ENCODE measurements at places on chromosomes 1 and 21.

- peak; percentile 82 for DNase-seq
These were observed 26.3 kb downstream of the CLEC20A start for GRCh38 chr1:178470411-178470960.

- DNase-seq, result no peak
These were observed 77.8 kb downstream of the TM2D1 start for GRCh38 chr1:61647142-61647541.

- DNase-seq, result peak; percentile 79
These were observed 59.9 kb downstream of the DNM3 start for GRCh38 chr1:171901245-171901644.

GRCh38 chr1:231719485-231720183 is 93.0 kb downstream of the DISC1 start:
- no peak for DNase-seq

- DNase-seq, result no peak
These were observed 172.7 kb downstream of the BARHL2 start for GRCh38 chr1:90544356-90544755.

- DNase-seq, result no peak
These were observed 56.9 kb upstream of the RGS1 start for GRCh38 chr1:192518700-192519099.

DNA sequence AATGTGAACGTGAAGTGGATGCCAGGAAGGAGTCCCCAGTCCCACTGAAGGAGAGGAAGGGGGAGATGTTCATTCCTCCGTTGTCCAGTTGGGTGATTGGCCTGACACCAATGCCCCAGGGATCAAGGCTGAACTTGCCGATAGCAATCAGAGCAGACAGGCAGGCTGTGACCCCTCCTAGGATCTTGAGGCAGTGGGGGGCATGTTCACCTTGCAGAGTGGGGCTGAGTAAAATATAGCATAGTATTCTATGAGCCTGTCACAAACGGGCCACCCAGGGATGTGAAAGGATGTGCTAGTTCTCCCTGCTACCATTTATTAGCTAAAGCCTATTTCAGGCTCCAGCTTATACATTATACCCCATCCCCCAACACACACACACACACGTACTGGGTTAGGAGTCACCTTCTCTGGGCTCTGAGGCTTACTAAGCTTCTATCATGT is 80.7 kb upstream of the CD34 start:
- DNase-seq, result no peak

DNA sequence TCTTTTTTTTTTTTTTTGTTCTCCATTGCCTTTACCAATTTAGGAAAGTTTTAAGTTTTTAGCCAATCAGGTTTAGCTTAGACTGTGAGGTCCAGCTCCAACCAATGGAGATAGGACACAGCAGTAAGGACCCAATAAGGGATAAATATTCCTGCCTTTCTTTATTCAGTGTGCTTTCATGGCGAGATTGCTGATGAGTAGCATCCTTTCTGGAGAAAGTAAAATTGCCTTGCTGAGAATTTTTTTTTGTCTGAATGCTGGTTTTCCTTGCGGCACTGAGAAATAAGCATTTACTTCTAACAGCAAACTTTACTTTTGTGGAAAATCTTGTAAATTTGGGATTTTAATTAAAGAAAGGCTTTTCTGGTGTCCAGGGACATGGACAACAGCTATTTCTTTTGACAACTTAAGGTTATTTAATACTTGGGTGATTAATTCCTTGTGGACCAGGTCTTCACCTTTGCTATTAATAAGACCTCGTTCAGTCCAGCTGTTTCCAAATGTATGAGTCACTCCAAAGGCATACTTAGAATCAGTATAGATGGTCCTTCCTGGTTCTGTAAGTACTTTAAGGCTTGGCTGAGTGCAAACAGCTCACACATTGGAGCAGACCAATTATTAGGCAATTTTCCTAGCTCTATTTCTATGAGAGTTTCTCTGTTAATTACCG is 54.1 kb downstream of the SERINC2 start:
- no peak for DNase-seq

GRCh38 chr1:21355956-21356355 is 65.7 kb upstream of the ECE1 start:
- no peak for DNase-seq

- no peak for DNase-seq
These were observed 435.6 kb upstream of the CHRM3 start for GRCh38 chr1:238950784-238951183.
